ENCODE measurements at places on chromosomes 11 and 22.

DNA sequence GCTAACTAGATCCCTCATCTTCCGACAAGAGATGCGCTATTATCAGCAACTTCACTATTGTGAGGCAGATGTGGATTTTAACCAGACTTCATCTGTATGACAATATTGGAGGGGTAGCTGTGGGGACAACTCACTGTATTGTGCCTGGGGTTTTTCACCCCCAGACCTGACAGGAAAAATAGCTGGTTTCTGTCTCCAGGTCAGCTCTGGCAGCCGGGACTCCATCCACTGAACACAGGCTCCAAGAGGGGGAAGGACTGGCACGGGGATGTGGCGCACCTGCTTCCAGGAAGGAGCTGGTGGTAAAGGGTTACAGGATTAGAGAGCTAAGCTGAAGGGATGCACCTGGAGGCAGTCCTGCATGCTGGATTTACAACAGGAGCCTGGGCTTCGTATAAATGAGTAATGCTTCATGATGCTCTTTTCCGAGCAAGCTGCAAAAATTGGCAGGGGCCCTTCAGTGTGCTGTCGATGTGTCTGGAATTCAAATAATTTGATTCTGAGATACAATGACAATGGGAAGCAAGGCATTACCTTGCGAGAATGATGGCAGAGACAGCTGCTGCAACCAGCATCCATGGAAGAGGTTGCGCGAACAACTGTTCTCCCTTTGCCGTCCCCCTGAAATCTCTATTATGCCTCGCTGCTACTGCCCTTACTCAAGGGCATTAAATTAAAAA, 49.5 kb downstream of the LMO2 start:
- DNase-seq = no peak

DNA sequence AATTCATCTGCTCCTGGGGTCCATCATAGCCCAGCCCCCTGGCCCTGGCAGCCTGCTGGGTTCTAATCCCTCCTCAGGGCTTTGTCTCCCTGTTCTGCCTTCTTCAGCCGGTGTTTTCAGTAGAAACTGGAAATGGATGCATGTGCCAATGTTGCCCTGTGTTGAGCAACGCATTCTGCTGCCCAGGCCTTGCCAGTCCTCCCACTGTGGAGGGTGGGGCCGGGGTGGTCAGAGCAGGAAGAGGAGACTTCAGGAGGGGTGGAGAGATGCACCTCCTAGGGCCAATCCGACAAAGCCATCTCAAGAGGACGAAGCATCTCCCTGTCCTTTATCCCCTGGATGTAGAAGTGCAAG, 27.6 kb upstream of the ZBTB16 start:
- no peak for DNase-seq

- DNase-seq = no peak
These were observed 110.3 kb downstream of the BRD1 start for GRCh38 chr22:49717322-49717919.

GRCh38 chr11:35615921-35616900, 2.0 kb upstream of the FJX1 start:
- no peak for DNase-seq
